LHCN-M2 (cell line): ENCODE measurements at places on chromosomes 3 and 15.

GRCh38 chr3:32424581-32425250, 33.1 kb downstream of the CMTM7 start:
- no peak for DNase-seq

DNA sequence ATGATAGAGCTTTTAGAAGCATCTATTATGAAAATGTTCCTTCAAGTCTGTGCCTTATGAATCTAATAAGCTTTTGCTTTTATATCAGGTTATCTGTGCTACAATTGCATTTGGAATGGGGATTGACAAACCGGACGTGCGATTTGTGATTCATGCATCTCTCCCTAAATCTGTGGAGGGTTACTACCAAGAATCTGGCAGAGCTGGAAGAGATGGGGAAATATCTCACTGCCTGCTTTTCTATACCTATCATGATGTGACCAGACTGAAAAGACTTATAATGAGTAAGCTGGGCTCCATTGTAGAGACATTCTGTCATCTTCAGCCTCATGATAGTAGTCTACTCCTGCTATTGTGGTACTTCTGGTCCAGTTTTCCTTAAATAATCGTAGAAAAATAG, 73.4 kb downstream of the BLM start:
- no peak for DNase-seq

DNA sequence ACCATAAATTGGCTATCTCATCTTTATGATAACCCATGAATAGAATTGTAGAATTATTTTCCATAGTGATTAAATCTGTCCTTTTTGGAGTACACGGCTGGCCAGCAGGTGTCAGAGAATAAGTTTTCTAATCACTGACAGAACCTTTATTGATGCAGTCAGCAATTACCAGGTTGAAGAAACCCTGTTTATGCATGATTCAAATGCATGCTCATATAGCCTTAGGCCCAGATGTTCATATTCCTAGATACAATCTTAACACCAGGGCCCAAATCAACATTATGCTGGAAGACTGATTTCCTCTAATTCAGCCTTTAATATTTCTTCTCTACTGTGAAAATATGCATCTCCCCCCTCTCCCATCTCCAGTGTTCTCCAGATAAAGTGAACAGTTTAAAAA, 243.5 kb upstream of the DCBLD2 start:
- DNase-seq: no peak

DNA sequence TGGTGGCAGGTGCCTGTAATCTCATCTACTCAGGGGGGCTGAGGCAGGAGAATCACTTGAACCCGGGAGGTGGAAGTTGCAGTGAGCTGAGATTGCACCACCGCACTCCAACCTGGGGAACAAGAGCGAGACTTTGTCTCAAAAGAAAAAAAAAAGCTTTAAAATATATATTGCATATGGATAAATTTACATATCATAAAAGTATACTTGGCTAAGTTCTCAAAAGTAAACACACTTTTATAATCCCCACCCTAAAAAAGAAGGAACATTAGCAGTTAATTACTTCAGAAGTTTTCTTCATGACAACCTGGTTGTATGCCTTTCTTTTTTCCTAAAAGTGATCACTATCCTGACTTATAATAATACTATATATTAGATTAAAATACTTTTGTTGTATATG, 369.1 kb upstream of the TPRG1 start:
- DNase-seq: no peak

- DNase-seq: peak; percentile 86
These were observed 30.3 kb upstream of the C15orf39 start for GRCh38 chr15:75171408-75171807.
